ENCODE measurements at places on chromosomes 7 and 10. TPM values are rescaled to one million over a fixed set of nuclear protein-coding genes. Genes with fewer than 3 reads are reported as not detected.

GRCh38 chr10:62946278-62946677 is 130.1 kb upstream of the EGR2 start:
- DNase-seq, result no peak

GRCh38 chr7:66419210-66419609 is 209.5 kb upstream of the KCTD7 start:
- DNase-seq, result no peak

STRIP2 gene
- total RNA-seq, result 3.7 TPM

DNA sequence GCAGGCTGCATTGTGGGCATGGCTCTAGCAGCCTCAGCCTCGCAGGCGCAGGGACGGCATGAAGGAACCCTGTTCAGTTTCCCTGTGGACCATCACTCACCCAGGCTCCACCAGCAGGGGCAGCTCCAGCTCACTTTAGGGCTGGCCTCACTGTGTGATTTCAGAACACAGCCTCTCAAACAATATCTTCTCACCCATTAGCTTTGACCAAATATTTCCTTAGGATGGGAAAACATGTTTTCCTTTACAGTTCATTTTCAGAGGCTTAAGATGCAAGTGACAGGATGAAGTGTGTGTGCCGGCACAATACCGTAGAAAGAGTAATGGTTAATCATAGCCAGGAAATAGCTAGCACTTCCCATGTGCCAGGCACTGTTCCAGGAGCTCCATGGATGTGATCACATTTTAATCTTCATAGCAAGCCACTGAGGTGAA is 58.2 kb downstream of the LANCL2 start:
- DNase-seq, result no peak

CNPY1 gene
- total RNA-seq, result not detected

ASZ1 gene
- total RNA-seq, result 0.14 TPM

- no peak for DNase-seq
These were observed 286.1 kb upstream of the C7orf33 start for GRCh38 chr7:148304456-148304855.

SGCE gene
- 120 TPM for total RNA-seq

DNA sequence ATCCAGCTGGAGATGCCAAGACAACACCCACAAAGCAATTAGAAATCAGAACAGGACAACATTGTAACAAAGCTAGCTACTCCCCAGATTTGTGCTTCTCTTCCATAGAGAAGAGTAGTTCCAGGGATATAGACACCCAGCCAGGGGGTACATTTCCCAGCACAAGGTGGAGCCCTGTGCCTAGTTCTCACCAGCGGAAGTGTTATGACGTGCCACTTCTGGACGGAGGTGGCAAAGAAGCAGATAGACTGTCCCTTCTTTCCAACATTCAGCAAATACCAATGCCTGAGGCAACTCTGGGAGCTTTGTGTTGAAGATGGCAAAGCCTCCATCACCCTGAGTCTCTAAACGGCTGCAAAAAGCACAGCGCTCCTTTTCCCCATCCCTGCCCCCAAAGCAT is 23.4 kb upstream of the GSAP start:
- no peak for DNase-seq

- DNase-seq, result peak; percentile 94
These were observed 8.2 kb upstream of the CLDN4 start for GRCh38 chr7:73822319-73823173.

DNA sequence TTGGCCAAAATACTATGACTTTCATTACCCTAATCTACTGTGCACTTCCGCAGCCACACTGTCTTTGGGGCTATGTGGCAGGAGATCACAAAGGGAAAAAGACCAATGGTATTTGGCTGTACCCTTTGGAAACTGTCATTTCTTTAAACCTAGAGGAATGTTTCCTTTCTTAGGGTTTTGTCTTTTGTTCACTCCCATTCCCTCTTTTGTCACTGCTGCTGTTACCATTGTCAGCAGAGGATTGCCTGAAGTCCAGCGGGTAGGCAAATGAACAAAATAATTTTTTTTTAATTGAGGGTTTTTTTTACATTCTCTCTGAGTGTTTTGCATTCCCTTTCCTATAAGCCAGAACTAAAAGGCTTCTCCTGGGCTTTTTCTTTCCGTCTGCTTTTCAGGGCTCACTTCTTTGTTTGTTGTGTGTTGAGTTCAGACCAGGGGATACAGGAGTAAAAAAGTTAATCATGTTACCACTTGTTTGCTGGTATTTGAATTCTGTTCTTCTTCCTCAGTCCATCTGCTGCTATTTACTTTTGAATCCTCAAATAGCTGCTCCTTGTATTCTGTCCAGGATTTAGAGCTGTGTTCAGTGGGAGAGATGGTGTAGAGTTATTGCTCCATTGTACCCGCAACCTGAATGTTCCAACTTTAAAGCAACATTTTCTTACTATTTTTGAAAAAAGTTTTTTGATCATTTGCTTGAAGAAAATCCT is 374.6 kb downstream of the SUGCT start:
- DNase-seq, result no peak

Data from H4 (cell line).